Hindlimb muscle (tissue), 1 donor: ENCODE measurements at places on chromosomes 7 and 10.

GRCh38 chr10:101221963-101222531 lies 7.2 kb downstream of the LBX1 start:
- no peak for DNase-seq

DNA sequence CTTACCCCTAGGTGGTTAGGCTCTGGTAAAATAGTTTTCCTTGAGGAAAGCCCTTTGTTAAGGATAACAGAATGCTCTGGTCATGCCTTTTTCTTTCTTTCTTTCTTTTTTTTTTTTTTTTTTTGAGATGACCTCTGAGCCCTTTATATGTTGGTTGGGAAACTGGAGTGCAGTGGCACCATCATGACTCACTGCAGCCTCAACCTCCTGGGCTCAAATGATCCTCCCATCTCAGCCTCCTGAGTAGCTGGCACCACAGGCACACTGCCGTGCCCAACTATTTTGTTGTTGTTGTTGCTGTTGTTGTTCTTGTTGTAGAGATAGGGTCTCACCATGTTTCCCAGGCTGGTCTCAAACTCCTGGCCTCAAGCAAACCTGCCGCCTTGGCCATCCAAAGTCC lies 27.4 kb downstream of the NACAD start:
- no peak for DNase-seq

DNA sequence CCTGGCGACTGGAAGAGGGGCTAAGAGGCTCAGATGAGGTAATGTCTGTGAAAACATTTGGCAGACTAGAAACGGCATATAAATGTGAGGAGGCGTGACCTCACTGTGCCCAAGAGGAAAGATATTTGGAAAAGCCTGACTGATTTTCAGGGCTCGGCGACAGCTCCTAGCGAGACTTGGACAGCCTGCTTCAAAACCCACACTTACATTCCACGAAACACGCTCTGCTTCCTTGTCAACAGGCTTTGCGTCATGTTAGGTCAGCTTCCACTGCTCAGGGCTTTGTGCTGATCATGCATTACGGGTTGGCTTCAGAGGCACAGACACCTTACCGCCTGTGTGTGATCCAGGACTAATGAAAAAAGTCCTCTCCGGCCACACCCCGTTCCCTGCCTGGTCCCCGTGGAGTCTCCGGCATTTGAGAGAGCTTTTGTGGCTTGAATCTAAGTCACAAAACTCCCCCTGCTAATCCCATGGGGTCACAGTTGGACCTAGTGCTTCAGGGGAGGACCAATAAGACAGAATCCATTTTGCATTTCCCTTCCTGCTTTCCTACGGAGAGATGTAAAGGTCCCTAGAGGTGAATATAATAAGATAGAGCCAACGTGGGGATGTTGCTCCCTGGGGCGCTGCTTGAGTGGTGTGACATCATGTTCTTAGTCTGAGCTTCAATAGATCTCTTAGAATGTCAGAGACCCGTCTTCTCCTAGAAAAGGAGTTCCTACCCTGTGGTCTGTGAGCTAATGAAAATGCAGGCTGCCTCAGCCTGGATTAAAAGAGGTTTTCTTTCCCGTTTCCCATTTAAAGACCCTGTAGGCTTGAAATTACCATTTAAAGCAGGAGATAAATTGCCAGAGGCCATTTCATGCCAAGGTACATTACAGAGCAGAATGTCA lies 25.5 kb downstream of the FGFBP3 start:
- peak; percentile 58 for DNase-seq

DNA sequence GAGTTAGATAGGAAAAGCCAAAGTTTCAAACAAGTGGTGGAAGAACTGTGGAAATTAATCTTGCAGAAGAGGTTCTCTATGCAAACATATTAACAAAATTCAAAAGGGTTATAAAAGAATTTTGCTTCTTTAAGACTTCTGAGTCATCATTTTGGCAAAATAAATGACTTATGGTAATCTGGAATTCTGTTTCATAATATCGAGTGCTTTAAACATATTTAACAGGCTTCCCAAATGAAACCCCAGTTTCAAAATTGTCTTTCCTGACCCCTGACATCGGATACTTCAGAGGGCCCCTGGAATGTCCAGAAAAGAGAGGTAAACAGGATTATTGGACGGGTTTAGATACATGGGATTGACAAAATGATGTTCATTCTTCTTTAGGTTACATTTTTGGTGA lies 444.6 kb downstream of the HTR7 start:
- DNase-seq: no peak

GRCh38 chr7:105206985-105207384 lies 181.7 kb downstream of the SRPK2 start:
- DNase-seq: no peak

DNA sequence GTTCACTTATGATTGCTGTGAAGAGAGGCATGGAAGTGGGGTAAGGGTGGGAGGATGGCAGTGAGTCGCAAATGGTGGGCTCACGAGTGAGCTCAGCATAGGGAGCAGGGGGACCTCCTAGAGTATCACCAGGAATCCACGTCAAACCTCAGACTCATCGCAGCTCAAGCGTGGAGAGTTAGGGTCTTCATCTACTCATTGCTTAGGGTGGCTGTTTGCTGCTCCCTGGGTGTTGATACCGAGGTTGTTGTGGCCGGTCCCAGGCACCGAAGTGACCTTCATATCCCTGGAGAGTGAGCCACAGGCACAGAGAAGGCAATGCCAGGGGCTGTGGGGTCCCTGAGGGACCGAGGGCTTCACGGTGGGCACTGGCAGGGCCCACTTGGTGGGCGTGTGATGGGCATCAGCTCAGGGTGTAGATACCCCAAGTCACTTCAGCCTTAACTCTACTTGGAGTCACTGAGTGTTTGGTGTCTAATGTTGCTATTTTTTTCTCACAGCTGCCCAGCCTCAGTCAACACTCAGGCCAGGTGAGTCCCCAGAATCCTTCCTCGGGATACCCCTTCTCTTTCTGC lies 16.8 kb downstream of the DMBT1 start:
- no peak for DNase-seq
